ENCODE measurements at places on chromosomes 2 and 18.
A peak's percentile ranks its signal among the peaks of the same experiment; 100 is the strongest.

- no peak for DNase-seq
Observed at GRCh38 chr2:3349211-3349693, 28.4 kb downstream of the EIPR1 start.

GRCh38 chr2:105544591-105545377 is 145.9 kb upstream of the FHL2 start:
- DNase-seq, result peak; percentile 25

DNA sequence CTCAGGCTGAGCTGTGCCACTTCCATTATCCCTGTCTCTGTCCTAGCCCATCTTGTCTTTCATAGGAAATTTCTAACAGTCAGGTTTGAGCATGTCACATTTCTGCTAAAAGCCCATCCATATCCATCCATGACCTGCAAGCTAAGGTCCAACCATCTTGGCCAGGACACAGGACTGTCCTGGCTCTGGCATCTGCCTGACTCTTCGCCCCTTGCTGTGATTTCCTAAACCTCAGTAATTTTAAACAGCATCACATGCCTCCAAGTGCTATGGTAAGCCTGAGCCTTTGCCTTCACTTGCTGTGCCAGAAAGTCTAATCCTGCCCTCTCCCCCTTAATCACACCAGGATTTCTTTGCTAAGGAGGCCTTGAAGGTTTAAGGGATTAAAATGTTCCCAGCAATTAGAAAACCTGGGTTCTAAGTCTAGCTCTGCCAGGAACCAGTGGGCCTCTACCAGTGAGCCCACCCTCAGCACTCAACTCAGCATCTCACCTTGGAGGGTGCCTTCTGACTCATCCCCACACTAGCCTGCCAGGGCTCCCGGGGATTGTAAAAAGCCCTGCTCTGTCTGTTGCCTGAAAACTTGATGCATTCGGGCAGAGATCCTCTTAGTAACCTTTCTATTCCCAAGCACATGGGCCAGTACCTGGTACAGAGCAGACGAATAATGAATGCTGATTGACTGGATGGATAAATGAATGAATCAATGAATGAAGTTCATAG is 411.0 kb downstream of the LRATD1 start:
- DNase-seq, result no peak

GRCh38 chr2:45930396-45930792 is 278.9 kb downstream of the PRKCE start:
- peak; percentile 92 for DNase-seq

- DNase-seq, result no peak
Observed at GRCh38 chr2:186130748-186131641, 355.1 kb upstream of the ZC3H15 start.

GRCh38 chr2:226411727-226412360 is 387.8 kb downstream of the IRS1 start:
- DNase-seq, result peak; percentile 90

- peak; percentile 93 for DNase-seq
Observed at GRCh38 chr2:201866643-201867473, 60.5 kb downstream of the CDK15 start.

DNA sequence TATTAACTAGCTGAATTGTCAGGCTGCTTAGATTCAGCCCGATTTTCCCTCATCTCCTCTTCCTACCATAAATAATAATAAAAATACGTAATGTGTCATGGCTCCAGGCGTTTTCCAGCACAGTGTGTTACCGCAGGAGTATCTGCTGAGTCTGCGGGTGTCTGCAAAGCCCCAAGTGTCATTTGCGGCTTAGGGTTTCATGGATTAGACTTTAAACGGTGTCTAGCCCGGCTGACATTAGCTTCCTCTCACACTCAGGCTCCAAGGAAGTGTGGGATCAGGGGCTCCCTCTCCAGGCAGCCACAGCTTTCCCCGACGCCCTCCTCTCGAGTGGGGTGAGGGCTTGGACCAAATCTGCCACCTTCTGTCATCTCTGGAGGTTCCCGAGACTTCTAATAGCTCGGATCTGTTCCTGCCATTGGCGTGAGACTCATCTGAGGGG is 14.1 kb upstream of the HOXD1 start:
- peak; percentile 54 for DNase-seq

DNA sequence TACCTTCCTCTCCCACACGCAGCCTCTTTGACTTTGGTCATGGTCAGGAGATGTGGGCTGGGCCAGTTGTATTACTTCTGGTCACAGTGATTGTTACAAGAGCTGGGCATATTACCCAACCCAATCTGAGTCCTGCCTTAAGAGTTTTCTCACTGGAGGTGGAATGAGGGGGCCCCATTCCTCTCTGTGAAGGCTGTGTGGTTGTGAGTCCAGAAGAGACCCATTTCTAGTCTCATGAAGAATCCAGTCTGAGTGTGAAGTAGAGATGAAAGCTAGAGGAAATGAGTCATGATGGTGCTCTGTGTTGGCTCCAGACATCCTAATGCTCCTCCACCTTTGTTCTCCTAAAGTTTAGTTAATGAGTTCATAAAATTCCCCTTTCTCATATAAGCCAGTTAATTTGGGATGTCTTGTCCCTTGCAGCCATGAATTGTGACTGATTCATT is 50.8 kb upstream of the RASGRP3 start:
- DNase-seq, result peak; percentile 54

- DNase-seq, result no peak
Observed at GRCh38 chr18:59566533-59566971, 130.7 kb downstream of the CCBE1 start.

- DNase-seq, result no peak
Observed at GRCh38 chr2:225437319-225437718, 37.8 kb downstream of the NYAP2 start.

DNA sequence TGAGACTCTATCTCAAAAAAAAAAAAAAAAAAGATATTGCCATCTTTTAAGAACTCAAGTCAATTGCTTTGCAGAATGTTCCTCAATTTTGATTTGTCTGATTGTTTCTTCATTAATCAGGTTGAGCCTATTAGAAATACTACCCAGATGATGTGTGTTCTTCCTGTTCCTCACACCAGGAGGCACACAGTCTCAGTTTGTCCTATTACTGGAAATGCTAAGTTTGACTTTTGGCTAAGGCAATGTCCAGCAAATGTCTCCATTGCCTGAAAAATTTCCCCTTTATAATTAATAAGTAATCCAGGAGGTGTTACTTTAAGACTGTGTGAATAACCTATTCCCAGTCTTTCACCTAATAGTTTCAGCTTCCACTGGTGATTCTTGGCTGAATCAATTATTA is 28.4 kb downstream of the BOLA3 start:
- no peak for DNase-seq

GRCh38 chr2:106857882-106858478 is 28.0 kb downstream of the ST6GAL2 start:
- DNase-seq, result no peak

- DNase-seq, result no peak
Observed at GRCh38 chr2:4139316-4139715, 435.9 kb downstream of the DCDC2C start.

DNA sequence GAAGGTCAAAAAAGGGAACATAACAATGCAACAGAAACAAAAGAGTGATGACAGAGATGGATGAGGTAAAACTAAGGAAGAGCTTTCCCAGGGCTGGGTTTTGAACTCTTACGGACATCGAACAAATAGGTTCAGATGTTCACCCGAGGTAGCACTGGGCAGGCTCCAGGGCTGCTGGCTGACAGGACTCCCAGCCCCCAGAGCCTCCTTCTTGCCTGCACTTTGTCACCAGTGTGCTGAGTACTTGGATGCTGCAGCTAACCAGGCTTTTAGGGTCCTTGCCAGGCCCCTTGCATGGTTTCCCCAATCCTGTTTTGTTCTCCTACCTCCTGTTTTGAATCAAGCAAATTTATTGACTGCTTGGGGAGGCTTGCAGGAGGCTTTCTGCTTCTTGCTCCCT is 322.9 kb downstream of the DYSF start:
- DNase-seq, result peak; percentile 35

DNA sequence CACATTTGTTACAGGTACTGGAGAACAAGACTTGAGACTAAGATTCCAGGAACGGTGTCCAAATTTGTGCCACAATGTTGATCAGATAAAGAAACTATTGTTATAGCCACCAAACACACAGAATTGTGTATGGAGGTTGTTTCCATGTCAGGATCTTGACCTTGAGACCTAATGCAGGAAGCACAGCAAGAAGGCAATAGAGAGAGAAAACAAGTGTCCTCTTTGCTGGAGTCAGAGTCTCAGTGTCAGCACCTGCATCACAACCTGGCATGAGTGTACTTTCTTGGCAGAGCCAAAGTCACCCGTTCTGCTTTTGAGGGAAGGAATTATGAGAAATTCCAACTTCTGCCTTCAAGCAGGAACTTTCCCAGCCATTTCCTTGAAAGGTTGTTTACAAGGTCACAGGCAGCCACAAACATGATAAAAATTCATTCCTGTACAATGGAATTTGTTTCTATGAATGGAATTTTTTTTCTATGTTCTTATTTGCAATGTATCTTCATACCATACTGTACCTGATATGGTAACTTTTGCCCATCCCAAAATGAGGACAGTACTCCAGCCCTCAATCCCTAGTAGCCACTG is 118.4 kb downstream of the PKP4 start:
- DNase-seq, result no peak

- DNase-seq, result no peak
Observed at GRCh38 chr2:8638327-8638726, 43.5 kb upstream of the ID2 start.

DNA sequence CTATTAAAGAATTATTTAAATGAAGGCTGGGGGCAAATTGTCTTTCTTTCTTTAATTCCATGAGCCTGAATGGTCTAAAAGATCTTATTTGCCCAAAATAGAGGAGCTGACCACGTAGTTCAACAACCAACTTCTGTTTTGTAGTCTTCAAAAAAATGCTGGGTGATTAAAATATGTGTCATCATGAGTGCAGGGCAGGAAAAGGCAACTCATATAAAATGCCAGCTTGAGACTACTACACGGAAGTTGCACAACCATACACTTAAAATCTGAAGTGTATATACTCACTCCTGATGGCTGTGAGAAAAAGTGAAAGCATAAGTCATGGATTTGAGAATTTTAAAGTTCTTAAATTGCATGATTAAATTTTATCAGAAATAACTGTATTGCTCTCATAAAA is 210.9 kb downstream of the DYM start:
- no peak for DNase-seq

- DNase-seq, result no peak
Observed at GRCh38 chr2:105085525-105085924, 47.7 kb downstream of the MRPS9 start.

DNA sequence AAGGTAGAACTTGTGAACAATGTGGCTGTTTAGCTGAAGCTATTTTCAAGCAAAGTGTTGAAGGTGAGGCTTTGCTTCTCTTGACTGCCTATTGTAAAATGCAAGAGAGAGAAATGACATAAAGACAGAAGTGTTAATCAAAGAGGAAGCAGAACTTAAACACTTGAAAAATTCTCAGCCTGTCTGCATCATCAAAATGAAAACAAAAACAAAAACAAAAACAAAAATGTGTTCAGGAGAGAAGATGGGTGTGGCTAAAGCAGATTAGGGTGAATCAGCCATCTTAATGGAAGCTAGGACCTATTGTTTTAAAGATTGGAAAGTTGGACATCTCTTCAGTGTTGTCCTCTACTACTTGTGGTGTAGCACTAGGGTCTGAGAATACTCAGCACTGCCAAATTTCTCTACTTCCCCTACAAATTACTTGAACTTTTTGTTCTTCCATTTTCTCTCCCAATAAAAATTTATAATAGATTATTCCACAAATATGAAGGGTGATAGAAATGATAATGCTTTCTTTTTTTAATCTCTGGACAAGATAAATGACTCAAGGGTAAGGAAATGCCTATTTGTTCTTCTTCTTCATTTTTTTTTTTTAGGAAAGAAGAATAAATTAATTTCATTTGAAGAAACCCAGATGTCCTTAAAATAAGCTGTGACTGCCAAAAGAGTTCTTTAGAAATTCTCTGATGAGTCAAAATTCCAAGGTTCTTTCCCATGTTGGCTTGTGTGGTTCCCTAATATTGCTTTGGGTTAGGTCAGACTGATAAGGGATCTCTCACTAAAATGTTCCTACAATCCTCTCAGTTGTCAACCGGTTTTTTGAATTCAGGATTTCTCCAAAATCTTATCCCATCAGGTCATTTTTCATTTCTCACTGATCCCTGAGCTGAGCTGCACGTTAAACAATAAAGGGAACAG is 571.2 kb upstream of the ZEB2 start:
- DNase-seq, result no peak

DNA sequence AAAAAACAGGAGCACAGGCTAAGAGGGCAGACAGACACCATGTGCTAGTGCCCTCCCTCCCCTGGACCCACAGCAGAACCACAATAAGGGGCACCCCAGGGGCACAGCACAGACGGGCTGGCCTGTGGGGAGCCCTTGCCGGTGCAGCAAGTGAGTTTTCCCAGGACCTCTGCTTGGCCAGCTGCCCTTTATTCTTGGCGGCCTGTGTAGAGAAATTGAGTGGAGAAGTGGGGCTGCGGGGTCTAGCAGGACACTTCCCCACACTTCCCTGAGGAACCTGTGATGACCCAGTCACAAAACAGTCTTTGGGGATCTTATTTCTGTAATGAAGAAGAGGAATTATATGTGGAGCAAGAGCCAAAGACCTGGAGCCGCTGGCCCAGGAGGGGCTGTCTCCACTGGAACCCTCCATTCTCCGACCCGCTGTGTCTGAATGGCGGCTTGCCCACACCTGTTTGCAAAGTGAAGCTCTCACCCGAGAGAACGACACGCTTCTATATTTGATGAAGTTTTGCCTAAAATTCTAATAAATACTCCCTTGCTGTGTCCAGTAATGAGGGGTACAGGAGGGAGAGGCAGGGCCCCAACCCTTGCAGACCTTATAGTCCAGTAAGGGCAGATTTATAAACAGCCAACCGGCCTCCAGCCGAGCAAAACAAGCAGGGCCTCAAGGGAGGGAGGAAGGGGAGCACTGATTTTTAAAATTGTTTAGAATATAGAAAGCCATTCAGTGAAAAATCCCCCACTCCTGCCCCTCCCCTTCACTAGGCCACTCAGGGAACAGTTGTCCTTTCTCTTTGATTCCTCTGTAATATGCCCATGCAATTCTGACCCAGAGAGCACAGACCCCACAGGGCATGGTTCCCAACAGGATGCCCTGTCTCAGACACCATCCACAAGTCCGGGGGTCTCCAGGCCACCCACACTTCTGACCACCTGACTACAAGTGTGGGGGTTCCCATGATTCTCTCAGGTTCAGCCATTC is 44.7 kb upstream of the SNED1 start:
- DNase-seq, result peak; percentile 29

- DNase-seq, result peak; percentile 85
Observed at GRCh38 chr2:37827911-37828511, 97.1 kb upstream of the RMDN2 start.

DNA sequence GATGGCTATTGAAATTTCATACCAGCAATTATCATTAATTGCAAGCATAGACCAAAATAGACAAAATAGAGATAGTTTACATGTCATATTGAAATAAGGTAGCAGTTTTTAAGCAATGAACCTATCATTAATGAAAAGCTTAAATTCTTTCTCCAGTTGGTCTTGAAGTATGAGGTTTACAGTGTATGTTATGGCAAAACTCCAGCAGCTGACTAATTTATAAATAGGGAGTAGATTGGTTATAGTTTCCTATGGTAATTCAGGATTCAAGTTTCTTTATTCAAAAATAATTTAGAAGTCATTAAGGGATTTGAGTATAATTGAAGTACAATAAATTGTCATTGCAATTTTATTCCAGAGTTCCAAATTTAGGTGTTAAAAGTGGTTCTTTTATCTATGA is 69.6 kb upstream of the COL5A2 start:
- no peak for DNase-seq
